Urinary bladder (tissue), 4 donors: ENCODE measurements at places on chromosomes 4 and X. TPM values are rescaled to one million over a fixed set of nuclear protein-coding genes. Genes with fewer than 3 reads are reported as not detected.

UGT2B17 gene
- polyA plus RNA-seq, result not detected

PAGE1 gene
- not detected for polyA plus RNA-seq

ANXA3 gene
- 2.7 TPM for polyA plus RNA-seq

SLC10A3 gene
- polyA plus RNA-seq, result 55.2 TPM

TRIM60 gene
- polyA plus RNA-seq, result not detected
